ENCODE measurements at places on chromosomes 6 and 20. TPM values are rescaled to one million over a fixed set of nuclear protein-coding genes. Genes with fewer than 3 reads are reported as not detected.

The CYP24A1 gene
- total RNA-seq = not detected

The EYA4 gene
- not detected for total RNA-seq

The SCP2D1 gene
- not detected for total RNA-seq

The BLOC1S5 gene
- total RNA-seq = 17.3 TPM

The PPIL1 gene
- 15.7 TPM for total RNA-seq

The FAXC gene
- not detected for total RNA-seq

The TP53RK gene
- total RNA-seq = 16.9 TPM

The KDM1B gene
- 10.8 TPM for total RNA-seq

The KHDRBS2 gene
- not detected for total RNA-seq

The FAM209A gene
- total RNA-seq = 2.4 TPM

The CEP43 gene
- 17.9 TPM for total RNA-seq

The IL17A gene
- not detected for total RNA-seq

The ADGRB3 gene
- not detected for total RNA-seq

The LINC00237 gene
- not detected for total RNA-seq

The NT5E gene
- total RNA-seq = 1.4 TPM

The HACE1 gene
- total RNA-seq = 16.8 TPM

The VARS2 gene
- 33.4 TPM for total RNA-seq

The ANKRD66 gene
- not detected for total RNA-seq

The RUNX2 gene
- 3.8 TPM for total RNA-seq

The LPA gene
- not detected for total RNA-seq

The DYNLRB1 gene
- 91.8 TPM for total RNA-seq

The TXNDC5 gene
- 34.5 TPM for total RNA-seq

The PSMB9 gene
- total RNA-seq = 264 TPM

The DEFB118 gene
- not detected for total RNA-seq

The TINAG gene
- not detected for total RNA-seq

The PBX2 gene
- total RNA-seq = 96.2 TPM

The VGLL2 gene
- not detected for total RNA-seq

The GPR63 gene
- total RNA-seq = 2.2 TPM

The CST3 gene
- 0.48 TPM for total RNA-seq

The WFDC2 gene
- not detected for total RNA-seq

The ZSCAN23 gene
- total RNA-seq = 1.6 TPM

The BACH2 gene
- 60.4 TPM for total RNA-seq

The PERP gene
- 4.4 TPM for total RNA-seq

The SLC4A11 gene
- 1.2 TPM for total RNA-seq

The AIF1 gene
- 46.1 TPM for total RNA-seq

The COL19A1 gene
- not detected for total RNA-seq

The DPPA5 gene
- total RNA-seq = not detected

The CENPW gene
- total RNA-seq = 38.8 TPM

The TRIM15 gene
- total RNA-seq = not detected

The PI16 gene
- total RNA-seq = 2.7 TPM

The ANGPT4 gene
- total RNA-seq = not detected

The HM13 gene
- 145 TPM for total RNA-seq

The CTCFL gene
- not detected for total RNA-seq

The MCM9 gene
- total RNA-seq = 14.9 TPM

The MATN4 gene
- total RNA-seq = not detected

The CAGE1 gene
- total RNA-seq = not detected

The DEFB125 gene
- total RNA-seq = not detected

The PLA2G7 gene
- total RNA-seq = not detected

The UNC5CL gene
- total RNA-seq = 1.4 TPM

The ADNP gene
- 71.5 TPM for total RNA-seq

The RNF182 gene
- not detected for total RNA-seq
